ENCODE measurements at places on chromosomes 5 and 9.

DNA sequence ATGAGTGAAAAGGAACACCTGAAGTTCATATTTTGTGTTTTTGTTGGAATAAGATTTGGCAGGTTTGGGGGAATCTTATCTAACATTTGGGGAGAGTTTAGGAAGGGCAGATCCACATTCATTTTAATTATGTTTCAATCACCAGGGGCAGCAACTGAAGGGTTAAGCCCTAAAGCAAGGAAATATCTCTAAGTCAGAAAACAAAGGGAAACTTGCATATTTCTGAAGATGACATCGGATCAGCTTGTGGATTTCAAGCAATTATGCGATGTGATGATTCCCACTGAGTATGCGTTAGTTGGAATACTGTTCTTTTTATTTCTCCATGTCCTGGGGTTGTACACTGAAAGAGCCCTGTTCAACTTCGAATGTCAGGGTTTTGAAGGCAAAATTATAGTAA, 59.8 kb upstream of the NFIB start:
- no peak for DNase-seq

DNA sequence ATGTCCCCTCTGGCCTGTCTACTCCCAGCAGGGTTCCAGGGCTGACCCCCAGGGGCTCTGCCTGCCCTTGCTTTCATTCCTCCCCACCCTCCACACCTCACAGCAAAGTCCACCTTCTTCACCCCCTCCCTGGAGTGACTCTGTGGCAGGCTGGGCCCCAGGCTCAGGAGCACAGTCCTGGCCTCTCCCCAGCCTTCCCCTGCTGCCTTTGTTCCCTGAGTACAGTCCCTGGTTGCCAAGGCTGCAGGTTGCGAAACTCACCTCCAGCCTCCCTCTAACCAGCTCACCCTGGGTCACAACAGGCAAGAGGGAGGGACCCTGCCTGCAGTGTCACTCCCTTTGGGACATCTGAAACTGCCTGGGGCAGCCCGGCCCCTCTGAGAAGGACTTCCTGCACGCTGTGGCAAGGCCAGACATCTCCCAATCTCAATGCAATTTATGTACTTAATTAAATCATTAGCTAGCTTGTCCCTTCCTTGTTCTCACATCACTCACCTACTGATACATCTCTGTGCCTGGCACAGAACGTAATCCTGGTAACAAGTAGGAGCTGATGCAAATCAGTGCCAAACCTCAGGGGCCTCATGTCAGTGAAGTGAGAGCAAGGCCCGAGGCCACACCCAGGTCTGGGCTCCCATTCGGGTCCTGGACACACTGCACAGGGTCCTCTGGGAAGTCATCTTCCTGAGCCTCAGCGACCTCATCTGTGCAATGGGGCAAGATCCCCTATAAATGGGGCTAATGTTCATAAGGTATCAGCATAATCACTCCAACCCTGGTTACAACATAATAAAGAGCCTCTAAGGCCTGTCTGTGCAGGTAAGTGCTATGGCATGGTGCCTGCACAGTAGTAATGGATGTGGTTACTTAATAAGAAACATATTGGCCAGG, 27.3 kb upstream of the TRIM14 start:
- peak; percentile 66 for DNase-seq

DNA sequence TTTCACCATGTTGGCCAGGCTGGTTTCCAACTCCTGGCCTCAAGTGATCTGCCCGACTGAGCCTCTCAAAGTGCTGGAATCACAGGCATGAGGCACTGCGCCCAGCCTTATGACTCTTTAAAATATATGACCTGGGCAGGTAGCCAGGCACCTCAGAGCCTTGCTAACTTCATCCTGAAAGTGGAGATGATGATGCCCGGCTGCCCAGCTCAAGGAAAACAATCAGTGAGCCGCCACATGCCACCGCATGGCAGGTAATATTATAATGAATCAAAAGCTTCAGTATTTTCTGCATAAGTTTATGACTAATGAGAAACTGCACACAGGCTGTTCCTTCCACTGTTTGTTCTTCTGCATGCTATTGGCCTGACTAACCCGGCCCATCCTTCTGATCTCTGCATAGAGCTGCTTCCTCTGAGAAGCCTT, 30.4 kb upstream of the DMRT1 start:
- no peak for DNase-seq

- no peak for DNase-seq
These were observed 525.9 kb downstream of the EBF1 start for GRCh38 chr5:158573829-158574228.

DNA sequence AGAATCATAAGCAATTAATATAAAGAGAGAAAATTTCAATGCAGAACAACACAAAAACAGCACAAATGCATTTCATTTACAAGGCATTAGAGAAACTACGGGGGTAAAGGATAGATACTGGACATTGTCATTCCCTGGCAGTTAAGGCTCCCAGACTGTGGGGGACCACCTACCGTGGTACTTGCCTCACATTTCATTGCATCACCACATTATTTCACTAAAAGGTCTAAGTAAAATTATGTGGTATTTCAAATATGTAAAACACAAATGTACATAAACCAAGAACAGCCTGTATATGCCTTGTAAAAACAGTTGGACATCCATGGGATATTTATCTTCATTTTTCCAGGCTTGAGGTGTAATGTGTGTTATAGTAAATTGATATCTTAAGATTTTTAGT, 571.2 kb upstream of the ZNF462 start:
- DNase-seq = no peak

GRCh38 chr9:85940275-85940831, 593 bp upstream of the NAA35 start:
- DNase-seq = no peak

- DNase-seq = no peak
These were observed 145.1 kb upstream of the IRX4 start for GRCh38 chr5:2027790-2028189.

GRCh38 chr5:159775890-159776289, 140.4 kb upstream of the ADRA1B start:
- no peak for DNase-seq

DNA sequence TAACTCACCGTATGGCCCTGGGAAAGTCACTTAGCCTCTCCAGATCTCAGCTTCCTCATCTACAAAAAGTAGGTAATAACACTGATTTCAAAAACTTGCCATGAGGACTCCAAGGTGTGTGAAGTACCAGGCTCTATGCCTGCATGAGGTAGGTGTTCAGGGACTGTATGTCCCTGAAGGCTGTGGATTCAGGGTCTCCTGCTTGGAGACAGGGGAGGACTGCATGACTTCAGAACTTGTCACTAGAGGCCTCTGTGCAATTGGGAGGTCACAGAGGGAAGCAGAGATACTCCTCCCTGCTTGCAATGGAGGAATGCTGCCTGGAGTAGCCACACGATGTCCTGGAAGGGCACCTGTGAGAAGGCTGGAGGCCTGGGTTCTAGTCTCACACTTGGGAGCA, 2.2 kb downstream of the PDGFRB start:
- DNase-seq = no peak

GRCh38 chr5:1255081-1255561, 29.9 kb downstream of the SLC6A18 start:
- DNase-seq = no peak

- DNase-seq = no peak
These were observed 16.8 kb downstream of the NR3C1 start for GRCh38 chr5:143386725-143387124.

DNA sequence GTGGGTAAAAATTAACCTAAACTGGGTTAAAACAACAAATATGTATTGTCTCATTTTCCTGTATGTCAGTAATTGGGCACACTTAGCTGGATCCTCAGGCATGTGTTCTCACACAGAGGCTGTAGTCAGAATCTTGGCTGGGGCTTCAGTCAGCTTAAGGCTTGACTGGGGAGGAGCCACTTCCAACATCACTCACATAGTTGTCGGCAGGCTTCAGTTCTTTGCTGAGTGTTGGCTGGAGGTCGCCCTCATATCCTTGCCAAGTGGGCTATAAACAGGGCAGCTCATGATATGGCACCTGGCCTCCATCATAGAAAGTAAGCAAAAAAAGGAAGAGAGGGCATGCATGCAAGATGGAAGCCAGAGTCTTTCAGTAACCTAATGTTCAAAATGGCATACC, 173.0 kb downstream of the GIN1 start:
- no peak for DNase-seq

DNA sequence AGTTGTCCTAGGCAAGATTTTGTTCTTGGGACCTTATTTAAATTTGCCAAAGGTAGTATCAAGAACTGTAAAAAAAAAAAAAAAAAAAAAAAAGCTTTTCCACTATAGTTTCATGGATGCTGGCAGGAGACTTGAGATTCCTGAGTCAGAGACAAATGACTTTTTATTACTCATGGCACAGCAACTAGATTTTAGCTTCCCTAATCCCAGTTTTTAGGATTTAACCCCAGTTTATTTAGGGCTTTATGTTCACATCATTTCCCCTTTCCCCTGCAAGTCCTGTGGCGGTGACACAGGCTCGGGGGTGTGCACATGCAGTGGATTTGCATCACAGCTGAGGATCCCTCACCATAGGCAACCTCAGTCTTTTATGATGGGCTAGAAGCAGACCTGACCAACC, 144.9 kb downstream of the GOLPH3 start:
- no peak for DNase-seq

DNA sequence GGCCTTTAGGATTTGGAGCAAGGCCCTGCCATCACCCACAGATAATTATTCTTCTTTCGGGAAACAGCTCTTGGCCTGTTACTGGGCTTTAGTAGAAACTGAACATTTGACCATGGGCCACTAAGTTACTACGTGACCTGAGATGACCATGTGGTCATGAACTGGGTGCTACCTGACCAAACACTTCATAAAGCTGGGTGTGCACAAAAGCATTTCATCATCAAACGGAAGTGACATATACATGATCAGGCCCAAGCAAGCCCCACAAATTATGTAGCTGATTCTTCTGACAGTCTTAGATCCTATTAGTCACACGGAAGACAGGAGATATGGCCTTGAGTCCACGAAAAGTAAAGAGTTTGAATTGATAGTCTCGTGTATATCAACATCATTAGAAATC, 130.9 kb upstream of the FBN2 start:
- no peak for DNase-seq

DNA sequence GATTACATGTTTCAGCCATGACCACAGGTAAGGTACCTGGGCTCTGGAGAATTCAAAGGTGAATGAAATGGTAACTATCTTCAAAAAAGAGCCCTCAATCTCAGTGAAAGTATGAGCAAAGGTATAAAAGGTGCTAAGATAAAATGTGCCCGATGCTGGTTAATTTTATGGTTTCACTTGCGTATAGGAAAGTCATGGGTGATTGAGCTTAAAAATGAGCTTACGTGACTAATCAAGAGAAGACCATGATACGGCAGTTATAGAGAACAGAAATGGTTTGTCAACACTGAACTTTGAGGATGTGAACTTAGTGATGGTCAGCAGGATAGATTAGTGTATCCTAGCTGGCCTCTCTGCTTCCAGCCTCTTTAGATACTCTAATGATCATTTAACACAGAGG, 320.1 kb downstream of the DEPDC1B start:
- DNase-seq = no peak

DNA sequence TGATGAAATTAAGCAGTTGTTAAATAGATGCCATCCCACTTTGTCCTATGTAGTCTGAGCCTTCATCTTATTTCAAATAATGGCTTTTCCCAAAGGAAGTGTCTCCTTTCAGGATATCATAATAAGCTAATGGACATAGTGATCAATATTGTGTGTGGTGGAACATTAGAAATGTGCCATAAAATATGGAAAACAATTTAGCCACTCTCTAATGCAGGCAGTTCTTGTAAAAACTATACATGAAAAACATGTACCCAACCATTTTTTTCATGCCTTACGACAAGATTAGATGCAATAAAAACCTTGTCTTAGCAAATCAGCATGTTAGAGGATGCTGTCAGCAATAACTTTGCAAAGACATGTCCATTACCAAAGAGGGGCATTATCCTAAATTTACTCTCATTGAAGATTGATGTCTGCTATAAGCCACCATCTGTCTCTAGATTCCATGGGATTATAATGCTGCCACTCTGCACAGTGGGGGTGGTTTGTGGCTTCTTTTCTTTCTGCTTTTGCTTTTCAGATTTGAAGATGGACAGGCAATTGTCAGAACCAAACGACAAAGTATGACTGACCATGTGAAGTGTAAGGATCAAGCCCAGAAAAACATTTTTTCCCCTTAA, 724.0 kb upstream of the ZNF608 start:
- DNase-seq = no peak

Data from H7 (cell line).